ENCODE measurements at places on chromosomes 6 and 20. TPM values are rescaled to one million over a fixed set of nuclear protein-coding genes. Genes with fewer than 3 reads are reported as not detected.

DNA sequence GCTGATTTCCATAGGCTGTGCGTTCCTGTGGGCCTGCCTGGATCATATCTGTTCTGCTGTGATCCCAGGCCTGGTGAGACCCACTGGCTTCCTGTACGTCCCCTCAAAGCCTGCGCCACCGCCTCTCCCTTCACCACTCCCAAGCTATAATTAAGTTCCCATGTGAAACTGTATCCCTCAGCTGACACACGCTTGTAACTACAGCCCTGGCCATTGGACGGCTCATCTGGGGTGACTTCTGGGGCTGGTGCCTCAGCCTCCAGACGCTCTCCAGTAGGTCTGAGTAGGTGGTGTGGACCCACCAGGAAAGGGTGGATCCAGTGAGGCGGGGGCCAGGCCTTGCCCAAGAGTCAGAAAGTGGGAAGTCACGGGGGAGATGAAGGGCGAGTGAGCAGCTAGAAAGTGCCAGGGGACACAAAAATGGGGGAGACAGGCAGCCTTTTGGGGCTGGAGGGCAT lies 21.0 kb downstream of the PPARD start:
- no peak for DNase-seq

DNA sequence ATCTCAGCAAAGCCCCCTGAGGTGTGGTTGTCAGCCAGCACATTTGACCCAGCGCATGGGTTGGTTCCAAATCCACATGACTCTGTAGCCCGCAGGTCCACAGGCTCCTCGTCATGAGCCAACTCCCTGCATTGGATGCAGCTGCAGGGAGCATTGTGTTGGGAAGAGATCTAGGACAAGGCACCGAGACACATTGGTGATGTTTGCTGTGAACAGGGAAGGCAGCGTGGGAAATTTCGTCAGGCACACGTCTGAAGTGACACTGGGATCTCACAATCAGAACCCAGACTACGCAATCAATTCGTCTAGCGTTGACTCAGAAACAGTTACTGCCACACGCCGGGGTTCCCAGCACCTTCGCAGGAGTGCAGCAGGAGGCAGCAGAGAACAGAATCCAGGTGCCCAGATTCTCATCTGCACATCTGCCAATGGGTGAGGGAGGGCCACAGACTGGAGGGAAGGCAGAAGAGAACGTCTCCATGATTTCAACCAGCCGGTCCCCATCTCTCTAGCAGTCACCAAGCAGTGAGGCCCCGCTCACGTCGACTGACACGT lies 177.0 kb downstream of the TTLL2 start:
- DNase-seq, result no peak

The OR12D3 gene
- not detected for total RNA-seq

DNA sequence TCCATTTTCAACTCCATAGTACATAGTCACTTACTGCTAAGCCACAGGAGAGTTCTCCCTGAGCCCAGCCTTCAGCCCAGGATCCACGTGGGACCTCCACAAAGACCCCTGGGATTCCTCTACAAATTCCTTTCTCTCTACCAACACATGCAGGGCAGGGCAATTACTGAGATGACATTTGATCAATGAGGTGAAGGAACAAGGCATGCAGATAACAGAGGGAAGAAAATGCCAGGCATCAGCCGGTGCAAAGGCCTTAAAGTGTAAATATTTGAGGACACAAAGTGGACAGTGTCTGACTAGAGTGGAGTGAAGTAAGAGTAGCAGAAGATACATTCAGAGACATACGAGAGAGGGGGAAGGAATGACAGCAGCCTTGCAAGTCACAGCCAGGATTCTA lies 70.2 kb downstream of the HS3ST5 start:
- no peak for DNase-seq

- DNase-seq, result no peak
These were observed 9.3 kb downstream of the SERAC1 start for GRCh38 chr6:158158748-158159147.

GRCh38 chr20:32358883-32359632 lies 927 bp downstream of the ASXL1 start:
- no peak for DNase-seq

DNA sequence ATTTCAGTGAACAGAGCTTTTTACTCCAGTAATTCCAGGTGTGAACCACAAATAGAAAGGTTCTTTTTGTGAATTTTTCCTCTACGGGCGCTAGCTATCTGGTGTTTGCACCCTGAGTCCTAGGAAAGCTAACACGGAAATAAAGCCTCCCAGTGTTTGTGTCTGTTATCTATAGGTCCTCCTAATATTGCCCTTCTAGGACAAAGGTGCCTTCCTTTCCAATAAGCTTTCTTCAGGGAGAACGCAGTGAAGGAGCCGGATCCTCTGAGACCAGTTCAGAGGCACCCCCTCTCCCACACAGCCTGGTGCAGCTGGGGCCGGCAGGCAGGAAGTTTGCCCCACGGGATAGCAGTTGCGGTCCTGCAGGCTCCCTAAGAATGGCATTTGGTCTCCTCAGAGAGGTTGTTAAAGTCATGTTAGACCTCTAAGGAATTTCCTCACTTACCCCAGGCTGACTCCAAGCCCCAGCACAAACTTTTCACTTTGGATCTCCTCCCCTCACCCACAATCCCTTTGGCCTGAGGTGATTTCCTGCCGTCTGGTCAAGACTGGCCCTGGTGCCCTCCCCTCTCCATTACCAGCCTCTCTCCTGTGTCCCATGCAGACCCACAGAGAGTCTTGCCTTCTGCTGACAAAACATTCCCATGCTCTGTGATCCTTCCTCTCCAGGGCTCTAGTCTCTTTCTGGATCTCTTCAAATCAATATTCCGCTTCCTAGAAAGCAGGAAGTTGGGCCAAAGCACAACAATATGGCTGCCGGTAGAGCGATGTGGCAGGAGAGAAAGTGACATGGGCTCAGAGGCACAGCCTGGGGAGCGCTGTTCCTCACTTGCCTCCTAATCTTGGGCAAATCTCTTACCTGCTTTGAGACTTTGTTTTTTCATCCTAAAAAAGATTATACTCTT lies 126.0 kb downstream of the MOXD1 start:
- DNase-seq, result no peak
